Esophagus squamous epithelium (tissue), 5 donors: ENCODE measurements at places on chromosomes 2 and 18.

DNA sequence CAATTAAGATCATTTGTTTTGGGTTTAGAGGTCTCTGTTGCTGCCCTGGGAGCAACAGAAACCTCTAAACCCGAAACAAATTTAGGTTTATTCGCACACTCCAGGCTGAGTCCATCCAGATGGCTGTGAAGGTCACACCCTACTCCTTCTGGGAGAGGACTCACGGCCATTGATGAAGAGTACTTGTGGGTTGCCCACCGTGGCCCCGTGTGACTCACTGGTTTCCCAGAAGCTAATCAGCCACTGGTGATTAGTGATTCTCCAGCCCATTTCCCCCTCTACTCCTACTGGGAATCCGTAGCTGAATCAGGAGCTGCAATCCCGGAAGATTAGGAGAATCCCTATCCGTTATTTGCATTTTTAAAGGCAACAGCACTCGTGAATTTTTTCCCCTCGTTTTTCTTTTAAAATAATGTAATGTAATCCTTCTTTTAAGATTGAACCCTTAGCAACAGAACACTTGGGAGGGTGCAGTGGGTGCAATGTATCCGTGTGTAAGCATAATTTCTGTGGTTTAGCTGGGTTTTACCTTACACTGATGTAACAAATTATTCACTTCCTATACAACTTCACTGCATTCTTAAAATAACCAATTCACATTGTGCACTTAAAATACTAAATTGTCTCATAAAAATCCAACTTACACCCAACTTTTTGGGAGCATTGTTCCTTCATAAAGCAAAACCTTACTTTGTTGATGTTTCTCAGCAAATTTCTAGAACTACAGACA is 27.5 kb upstream of the EPAS1 start:
- no peak for DNase-seq

GRCh38 chr18:57855551-57855950 is 52.4 kb upstream of the ATP8B1 start:
- no peak for DNase-seq

- DNase-seq = no peak
Observed at GRCh38 chr2:95039363-95039762, 13.9 kb downstream of the MAL start.

- no peak for DNase-seq
Observed at GRCh38 chr18:36672437-36673344, 156.1 kb downstream of the TPGS2 start.

GRCh38 chr2:46073540-46074046 is 223.6 kb upstream of the EPAS1 start:
- DNase-seq = no peak

- no peak for DNase-seq
Observed at GRCh38 chr18:2627821-2628276, 27.7 kb upstream of the SMCHD1 start.

GRCh38 chr2:8212239-8212638 is 469.6 kb upstream of the ID2 start:
- no peak for DNase-seq

DNA sequence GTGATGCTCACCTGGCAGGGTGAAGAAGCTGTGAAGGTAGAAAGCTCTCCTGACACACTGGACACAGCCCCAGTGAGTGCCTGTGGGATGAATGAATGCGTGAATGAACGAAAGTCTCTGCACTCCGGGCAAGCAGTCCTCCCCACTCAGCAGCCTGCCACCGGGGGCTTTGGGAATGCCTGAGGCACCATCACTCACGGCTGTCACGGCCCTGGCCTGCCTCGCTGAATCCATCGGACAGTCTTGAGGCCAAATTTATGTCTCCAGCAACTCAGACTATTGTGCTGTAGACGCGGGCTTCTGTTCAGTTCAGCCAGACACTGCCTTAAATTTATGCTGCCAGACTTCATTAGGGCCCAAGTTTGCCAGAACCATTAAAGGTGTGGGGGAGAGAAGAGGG is 62.9 kb upstream of the TEX51 start:
- no peak for DNase-seq
